Right ventricle myocardium superior (tissue), 1 donor: ENCODE measurements at places on chromosomes 3 and 15.
A peak's percentile ranks its signal among the peaks of the same experiment; 100 is the strongest.

GRCh38 chr3:111695636-111696117 lies 100.5 kb upstream of the ZBED2 start:
- DNase-seq, result no peak

GRCh38 chr15:68712886-68713285 lies 107.8 kb downstream of the ANP32A start:
- no peak for DNase-seq

DNA sequence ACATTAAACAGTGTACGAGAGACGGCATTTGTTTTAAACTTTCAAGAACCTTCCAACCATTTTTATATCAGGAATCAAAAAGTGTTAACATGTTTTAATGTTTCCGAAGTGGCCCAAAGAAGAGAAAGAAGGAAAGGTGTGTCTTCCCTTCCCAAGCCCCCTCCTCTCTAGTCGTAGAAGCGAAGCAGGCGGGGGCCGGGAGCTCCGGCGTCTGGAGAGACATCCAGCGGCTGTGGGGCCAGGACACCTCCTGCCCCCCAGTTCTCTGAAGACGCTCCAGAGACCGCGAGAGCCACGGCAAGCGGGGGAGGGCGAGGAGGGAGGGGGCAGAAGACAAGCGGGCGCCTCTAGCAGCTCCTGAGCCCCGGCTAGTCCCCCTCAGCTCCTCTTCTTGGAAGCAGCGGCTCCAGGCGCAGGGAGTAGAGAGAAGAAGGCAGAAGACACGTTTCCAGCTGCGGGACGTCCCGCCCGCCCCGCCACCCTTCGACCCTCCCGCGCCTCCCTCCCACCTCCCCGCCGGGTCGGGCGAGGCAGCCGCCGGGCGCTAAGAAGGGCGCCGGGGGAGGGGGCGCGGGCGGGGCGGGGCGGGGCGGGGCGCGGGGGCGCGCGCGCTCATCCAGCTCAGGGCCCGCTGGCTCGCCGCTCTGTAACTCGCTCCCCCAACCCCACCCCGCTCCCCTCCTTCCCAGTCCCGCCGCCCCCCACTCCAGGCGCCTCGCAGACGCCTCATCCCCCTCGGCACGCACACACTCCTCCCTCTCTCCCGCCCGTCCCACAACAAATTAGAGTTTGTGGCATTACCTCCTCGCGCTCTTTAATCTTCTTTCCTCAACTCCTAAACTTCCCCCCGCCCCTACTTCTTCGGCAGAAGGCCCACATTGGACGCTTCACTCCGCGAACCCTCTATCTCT lies at the start of gene ZBTB20:
Gene ZBTB20 (minus strand): TSS at position 871 of the 911 bp plus-strand sequence.
- DNase-seq, result peak; percentile 71

DNA sequence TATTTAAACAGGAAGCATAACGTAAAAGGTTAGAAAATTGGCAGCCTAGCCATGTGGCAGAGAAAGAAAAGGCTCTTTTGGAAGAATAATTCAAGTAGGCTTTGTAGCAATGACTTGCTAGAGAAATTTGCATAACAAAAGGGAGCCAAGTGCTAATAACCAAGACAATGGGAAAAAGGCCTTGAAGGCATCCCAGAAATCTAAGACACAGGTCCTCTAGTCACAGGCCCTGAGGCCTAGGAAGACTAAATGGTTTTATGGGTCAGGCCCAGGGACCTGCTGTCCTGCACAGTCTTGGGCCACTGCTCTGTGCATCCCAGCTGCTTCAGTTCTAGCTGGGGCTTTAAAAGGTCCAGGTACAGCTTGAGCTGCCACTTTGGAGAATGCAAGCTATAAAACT lies 78.5 kb downstream of the FGF7 start:
- no peak for DNase-seq

DNA sequence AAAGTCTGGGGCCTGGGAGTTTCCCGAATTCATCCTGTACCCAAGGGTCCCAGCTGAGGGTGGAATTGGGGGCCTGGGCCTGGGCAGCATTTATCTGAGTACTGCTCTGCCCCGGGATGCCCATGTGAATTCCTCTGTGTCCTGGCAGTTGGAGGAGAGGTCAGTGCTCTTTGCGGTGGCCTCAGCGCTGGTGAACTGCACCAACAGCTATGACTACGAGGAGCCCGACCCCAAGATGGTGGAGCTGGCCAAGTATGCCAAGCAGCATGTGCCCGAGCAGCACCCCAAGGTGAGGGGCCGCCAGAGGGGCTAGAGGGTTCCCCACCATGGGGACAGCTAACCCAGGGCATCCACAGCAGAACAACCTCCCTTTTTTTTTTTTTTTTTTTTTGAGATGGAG lies 6.2 kb upstream of the RCCD1 start:
- DNase-seq, result no peak

DNA sequence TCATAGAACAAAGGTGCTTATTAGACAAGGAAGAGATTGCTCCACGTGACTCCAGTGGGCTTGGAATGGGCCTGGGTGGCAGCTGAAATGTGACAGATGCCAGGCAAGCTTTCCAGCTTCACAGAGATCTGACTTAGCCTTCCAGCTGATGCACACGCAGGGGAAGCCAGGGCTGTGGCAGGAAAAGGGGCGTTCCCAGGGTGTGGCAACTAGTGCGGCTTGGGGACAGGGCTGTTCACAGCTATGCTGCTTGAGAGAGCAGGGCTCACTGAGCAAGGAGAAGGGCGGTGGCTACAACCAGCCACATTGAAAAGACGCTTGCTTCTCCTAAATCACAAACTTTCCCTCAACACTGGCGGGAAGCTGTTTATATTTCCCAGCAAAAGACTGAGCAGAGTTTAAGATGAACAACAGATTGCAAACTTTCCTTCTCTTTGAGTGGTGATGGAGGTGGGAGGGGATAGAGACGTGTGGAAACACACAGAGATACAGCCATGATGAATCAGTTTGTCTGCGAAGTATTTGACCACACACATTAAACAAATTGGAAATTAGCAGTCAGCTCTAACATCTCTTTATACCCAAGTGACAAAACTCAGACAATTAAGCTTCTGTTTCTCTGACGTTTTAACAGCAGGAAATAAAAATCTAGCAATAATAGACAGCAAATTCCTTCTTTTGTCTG lies 127.5 kb downstream of the BDH1 start:
- DNase-seq, result peak; percentile 66

- no peak for DNase-seq
Observed at GRCh38 chr3:30347679-30348216, 258.7 kb upstream of the TGFBR2 start.
